ENCODE measurements at places on chromosomes 1 and 21.

DNA sequence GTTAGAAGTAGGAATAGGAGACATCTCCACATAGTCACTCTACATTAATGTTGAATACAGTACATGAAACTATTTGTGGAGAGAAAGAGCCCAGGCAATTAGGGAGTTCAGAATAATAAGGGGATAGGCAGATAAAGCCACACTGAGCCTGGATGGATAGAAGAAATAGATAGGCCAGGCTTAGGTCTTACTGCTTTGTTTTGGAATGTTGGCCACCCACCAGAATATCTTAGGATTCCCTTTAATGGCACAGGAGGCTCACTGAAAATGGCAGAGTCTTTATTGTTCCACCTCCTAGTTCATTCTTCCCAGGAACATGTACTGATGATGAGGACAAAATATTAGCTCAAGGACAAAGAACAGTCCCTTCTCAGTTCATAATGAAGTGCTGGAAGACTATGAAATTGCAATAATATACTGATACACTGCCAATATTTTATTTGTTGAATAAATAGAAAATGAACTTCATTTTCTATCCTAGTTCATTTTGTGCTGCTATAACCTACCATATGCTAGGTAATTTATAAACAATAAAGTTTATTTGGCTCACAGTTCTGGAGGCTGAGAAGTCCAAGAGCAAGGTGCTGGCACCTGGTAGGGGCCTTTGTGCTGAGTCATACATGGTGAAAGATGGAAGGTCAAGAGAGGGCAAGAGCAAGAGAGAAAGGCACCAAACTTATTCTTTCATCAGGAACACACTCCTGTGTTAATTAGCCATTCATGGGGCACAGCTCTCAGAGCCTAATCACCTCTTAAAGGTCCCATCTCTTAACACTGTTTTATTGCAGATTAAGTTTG lies 87.3 kb downstream of the TBX15 start:
- DNase-seq: no peak

- no peak for DNase-seq
Observed at GRCh38 chr1:1461721-1462317, 9.7 kb upstream of the ATAD3B start.

- peak; percentile 16 for DNase-seq
Observed at GRCh38 chr1:208240662-208241355, 3.4 kb downstream of the PLXNA2 start.

DNA sequence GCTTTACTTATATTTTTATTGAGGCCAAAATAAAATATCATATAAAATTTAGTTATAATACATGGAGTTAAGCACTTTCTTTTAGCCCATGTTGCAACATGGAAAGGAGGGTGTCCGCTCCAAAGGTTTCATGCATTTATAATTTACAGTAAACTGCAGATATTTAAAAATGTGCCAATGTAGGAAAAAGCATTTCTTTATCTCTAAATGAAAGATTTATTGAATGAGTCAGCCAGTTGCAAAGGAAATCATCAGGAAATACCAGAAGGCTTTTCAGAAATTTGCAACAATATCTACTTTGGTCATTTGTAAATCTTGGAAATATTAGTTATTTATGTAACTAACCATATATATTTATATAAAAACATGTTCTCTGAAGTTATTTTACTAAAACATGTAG lies 12.1 kb downstream of the ATP6V1G3 start:
- DNase-seq: no peak

- no peak for DNase-seq
Observed at GRCh38 chr1:87940421-87940820, 611.7 kb downstream of the LMO4 start.

- peak; percentile 7 for DNase-seq
Observed at GRCh38 chr1:153612755-153613331, at the start of gene S100A16. Gene S100A16, minus strand, starts transcription at chr1:153613137. Its CDS starts 4,986 bp downstream, at chr1:153608151.

GRCh38 chr21:45078877-45079281 lies 4.5 kb downstream of the ADARB1 start:
- DNase-seq: no peak

- DNase-seq: no peak
Observed at GRCh38 chr1:227869851-227870305, 54.4 kb downstream of the PRSS38 start.

GRCh38 chr1:39959651-39960333 lies 4.8 kb downstream of the MFSD2A start:
- no peak for DNase-seq
